Transverse colon (tissue), 4 donors: ENCODE measurements at places on chromosomes 7 and 10.
A peak's percentile ranks its signal among the peaks of the same experiment; 100 is the strongest.

- DNase-seq: no peak
Measured at GRCh38 chr7:150736864-150737263, 354 bp upstream of the GIMAP5 start.

- DNase-seq: no peak
Measured at GRCh38 chr7:42720012-42720411, 191.9 kb downstream of the C7orf25 start.

- DNase-seq: no peak
Measured at GRCh38 chr7:134939136-134939535, 47.2 kb upstream of the AGBL3 start.

DNA sequence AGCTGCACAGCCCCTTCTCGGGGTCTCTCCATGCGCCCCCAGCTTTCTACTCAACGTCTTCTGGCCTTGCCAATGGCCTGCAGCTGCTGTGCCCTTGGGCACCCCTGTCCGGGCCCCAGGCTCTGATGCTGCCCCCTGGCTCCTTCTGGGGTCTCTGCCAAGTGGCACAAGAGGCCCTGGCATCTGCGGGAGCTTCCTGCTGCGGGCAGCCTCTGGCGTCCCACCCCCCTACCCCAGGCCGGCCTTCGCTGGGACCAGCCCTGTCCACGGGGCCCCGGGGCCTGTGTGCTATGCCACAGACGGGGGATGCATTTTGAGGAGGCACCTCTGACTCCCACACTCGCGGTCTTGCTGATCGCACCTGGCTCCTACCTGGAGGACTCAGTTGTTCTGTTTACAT, 2.3 kb downstream of the VENTX start:
- no peak for DNase-seq

- DNase-seq: no peak
Measured at GRCh38 chr7:105743351-105744090, 132.9 kb downstream of the ATXN7L1 start.

GRCh38 chr7:261341-262250, 28.4 kb upstream of the FOXL3 start:
- DNase-seq: no peak

- DNase-seq: no peak
Measured at GRCh38 chr7:108149908-108150307, 19.7 kb upstream of the LAMB4 start.

- no peak for DNase-seq
Measured at GRCh38 chr7:90933984-90934383, 330.2 kb upstream of the FZD1 start.

- DNase-seq: no peak
Measured at GRCh38 chr7:12731775-12732174, 44.3 kb downstream of the ARL4A start.

DNA sequence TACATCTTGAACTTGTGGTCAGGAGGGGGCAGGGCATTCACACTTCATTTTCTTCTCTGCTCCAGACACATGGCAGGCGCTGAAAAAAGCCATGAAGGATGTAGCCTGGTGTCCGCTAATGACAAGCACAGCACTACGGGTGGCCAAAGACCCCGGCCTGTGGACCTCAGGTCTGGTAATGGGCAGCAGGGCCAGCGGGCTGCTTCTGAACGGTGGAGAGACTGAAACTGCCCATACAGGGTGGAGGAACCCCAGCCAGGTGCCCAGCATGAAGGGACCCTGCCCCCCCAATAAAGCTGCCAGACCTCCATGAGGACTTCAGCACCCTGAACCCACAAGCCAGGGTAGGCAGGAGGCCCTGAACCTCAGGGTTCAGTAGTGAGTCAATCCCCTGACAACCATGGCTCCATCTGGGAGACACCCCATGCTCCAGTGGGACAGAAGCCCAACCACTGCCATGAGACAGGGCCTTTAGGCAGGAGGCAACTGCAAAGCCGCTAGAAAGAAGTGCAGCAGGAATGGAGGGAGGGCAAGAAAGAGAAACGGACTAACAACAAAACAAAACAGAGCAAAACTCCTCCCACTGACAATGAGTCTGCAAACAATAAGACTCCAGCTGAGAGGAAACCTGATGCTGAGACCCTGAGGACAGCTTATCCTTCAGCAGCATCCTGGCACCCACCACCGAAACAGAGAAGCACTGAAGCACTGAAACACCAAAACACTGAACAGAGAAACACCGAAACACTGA, 140.2 kb upstream of the PPP2R2D start:
- DNase-seq: no peak

GRCh38 chr7:918118-918425, 36.4 kb downstream of the ADAP1 start:
- DNase-seq: peak; percentile 5

DNA sequence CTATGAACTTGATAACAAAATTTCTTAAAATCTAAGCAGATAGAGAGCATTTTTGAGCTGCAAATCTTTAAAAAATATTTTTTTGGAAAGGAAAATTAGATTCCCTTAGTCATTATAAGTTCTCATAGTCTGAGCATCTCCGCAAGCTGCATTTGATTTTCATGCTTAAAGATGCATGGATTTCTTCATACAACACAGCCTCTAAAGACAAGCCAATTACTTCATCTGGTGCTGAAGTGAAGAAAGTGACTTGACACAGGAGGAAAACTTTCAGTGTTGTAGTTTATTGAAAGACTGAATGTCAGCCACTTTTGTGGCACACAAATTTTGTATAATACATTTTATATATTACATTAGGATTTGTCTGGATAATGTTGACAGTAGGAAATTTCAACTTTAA, 22.5 kb downstream of the SEMA3D start:
- no peak for DNase-seq

DNA sequence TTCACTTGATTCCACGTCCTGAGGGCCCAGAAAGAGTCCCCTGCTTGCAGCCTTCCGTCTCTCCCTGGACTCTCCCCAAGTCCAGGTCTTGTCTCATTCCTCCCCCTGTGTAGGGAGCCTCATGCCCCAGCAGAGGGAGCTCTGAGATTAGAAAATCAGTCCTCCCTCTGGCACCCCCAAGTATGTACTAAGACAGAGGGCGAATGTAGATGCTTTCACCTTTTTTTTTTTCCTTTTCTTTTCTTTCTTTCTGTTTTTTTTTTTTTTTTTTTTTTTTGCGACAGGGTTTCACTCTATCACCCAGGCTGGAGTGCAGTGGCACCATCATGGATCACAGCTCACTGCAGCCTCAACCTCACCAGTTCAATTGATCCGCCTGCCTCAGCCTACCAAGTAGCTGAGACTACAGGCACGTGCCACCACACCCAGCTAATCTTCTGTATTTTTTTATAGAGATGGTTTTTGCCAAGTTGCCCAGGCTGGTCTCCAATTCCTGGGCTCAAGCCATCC, 10.3 kb downstream of the SFXN3 start:
- DNase-seq: peak; percentile 88

- DNase-seq: no peak
Measured at GRCh38 chr10:48939790-48940325, at the start of gene LRRC18. Gene LRRC18 (minus strand): TSS chr10:48939840. CDS start chr10:48914155, 25,685 bp downstream.

- DNase-seq: peak; percentile 56
Measured at GRCh38 chr10:16809074-16809718, 8.0 kb downstream of the RSU1 start.

DNA sequence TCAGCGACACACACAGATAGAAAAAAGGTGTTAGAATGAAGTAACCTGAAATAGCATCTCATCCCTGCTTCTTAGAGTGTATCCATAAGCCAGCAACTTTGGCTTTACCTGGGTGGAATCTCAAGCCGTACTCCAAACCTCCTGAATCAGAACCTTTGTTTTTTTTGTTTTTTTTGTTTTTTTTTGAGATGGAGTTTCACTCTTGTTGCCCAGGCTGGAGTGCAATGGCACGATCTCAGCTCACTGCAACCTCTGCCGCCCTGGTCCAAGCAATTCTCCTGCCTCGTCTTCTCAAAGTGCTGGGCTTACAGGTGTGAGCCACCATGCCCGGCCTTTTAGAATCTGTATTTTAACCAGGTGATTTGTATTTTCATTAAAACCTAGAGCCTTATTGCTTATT, 9.0 kb downstream of the NRBF2 start:
- DNase-seq: no peak

- DNase-seq: no peak
Measured at GRCh38 chr10:110636932-110637557, 7.1 kb upstream of the RBM20 start.

GRCh38 chr7:78066599-78066998, 268.0 kb downstream of the PHTF2 start:
- no peak for DNase-seq

GRCh38 chr10:72885953-72886352, 7.6 kb upstream of the OIT3 start:
- no peak for DNase-seq

DNA sequence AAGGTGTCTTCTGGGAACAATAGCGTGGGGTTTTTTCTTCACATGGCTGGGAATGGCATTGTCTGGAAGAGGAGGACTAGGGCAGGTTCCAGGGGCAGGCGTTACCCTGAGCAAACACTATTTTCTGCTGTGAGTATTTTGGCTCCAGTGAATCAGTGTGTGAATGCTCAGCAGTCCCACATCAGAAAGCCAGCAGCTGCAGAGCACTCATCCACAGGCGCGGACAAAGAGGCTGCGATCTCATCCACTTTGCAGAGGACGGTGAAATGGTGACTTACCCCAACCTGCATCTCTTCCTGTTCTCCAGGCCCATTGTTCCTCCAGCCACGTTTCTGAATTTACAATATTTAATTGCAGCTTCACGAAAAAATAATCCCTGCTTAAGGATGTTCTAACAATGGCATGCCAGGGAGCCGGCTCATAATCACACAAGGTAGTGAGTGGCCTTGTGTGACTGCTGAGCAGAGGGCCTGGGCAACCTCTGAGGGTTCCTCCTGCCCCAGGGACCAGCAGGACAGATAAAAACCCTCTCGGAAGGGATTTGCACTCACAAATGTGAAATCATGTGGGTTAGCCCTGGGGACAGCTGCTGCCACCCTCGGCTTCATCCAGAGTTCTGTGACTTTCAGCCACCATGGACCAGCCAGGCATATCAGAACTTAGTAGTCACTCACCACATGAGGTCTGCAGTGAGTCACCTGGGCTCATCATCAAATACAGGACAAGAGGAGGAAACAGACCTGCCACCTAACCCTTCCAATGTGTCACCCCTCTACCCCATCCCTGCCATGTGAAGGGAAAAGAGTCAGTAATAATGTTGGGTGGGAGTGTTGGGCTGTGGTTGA, 65.0 kb upstream of the EN2 start:
- DNase-seq: no peak

DNA sequence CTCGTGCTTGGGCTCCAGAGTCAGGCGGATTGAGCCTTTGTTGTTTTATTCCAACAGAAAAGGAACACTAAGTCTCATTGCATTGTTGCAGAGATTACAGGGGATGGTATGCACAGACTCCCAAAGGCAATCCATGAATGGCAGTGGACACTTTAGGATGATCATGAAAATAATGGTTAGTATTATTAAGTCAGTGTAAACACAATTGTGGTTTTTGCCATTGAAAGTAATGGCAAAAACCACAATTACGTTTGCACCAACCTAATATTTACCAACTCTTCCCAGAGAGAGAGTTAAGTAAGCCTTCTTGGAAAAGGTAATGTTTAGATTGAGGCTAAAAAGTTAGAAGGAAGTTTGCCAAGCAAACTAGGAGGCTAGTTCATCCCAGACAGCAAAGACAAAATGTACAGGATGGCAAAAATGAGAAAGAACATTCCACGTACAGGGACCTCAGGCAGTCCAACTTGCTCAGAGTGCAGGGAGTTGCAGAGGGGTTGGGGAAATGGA, 72.9 kb upstream of the AMPH start:
- no peak for DNase-seq

DNA sequence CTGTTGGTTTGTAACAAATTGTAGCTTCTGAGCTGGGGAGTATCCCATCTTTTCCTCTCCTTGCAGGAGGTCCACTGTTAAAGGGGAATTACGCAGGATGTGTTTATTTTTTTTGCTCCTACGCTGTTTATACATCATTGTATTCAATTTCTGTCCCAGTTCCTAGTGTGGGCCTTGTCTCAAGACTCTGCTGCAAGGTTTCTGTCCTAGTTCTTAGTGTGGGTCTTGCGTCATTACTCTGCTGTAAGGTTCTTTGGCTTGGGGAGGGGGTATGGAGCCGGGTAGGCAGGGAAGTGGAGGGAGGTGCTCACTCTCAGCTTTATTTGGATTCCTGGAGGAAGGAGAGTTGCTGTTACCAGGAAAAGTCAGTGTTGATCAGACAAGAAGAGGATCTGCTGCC, 64.0 kb upstream of the TRIM8 start:
- DNase-seq: no peak

- no peak for DNase-seq
Measured at GRCh38 chr7:130113887-130114286, 43.6 kb downstream of the KLHDC10 start.

DNA sequence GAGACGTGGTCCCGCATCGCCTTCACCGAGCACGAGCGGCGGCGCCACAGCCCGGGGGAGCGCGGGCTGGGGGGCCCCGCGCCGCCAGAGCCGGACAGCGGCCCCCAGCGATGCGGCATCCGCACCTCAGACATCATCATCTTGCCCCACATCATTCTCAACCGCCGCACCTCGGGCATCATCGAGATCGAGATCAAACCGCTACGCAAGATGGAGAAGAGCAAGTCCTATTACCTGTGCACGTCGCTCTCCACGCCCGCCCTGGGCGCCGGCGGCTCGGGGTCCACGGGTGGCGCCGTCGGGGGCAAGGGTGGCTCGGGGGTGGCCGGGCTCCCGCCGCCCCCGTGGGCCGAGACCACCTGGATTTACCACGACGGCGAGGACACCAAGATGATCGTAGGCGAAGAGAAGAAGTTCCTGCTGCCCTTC, 737 bp downstream of the CNNM2 start:
- peak; percentile 30 for DNase-seq

DNA sequence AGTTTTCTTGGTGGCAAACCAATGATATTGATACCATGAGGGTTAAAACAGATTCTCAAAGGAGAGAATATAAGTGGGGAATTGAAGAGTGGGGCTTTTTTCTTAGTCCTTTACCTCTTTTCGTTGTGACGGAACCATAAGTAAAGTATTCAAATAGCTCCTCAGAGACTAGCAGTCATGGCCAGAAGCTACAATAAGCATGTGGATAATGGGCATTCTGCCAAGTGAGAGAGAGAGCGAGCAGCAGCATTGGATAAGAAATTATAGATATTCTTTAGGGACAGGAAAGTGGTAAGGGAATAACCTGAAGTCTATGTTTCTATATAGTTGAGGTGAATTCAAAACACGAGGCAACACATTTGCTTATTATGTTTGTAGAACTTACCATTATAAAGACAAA, 235.1 kb downstream of the SEMA3E start:
- DNase-seq: no peak

- no peak for DNase-seq
Measured at GRCh38 chr7:96085953-96086352, 235.9 kb downstream of the SLC25A13 start.

- no peak for DNase-seq
Measured at GRCh38 chr10:132245056-132245455, 58.3 kb downstream of the DPYSL4 start.

GRCh38 chr7:15709978-15710377, 23.5 kb upstream of the MEOX2 start:
- no peak for DNase-seq
